ENCODE measurements at places on chromosomes 11 and 22.

- DNase-seq: no peak
These were observed 35.7 kb upstream of the GAB2 start for GRCh38 chr11:78453140-78453935.

GRCh38 chr11:20470348-20470747, 82.8 kb downstream of the PRMT3 start:
- DNase-seq: no peak

- no peak for DNase-seq
These were observed 142.4 kb downstream of the APIP start for GRCh38 chr11:34773826-34774225.

DNA sequence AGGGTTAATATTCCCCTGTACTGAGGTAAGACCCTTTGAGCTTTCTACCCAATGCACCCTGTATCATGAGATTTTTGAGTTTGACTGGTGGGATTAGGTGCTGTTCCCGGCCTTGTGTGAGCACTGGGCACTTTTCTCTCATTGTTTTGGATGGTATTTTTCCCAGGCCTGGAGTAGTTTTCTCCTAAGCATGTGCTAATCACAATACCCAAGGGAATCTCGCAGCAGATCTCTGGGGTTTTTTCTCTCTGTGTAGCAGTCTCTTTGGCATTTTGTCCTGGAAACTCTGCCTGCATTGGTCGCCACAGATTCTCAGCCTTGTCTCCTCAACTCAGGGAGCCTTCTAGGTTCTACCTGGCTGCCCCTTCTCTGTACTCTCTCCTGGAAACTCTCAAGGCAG, 19.9 kb downstream of the IGHMBP2 start:
- no peak for DNase-seq

GRCh38 chr11:111440416-111441205, 61.5 kb upstream of the POU2AF1 start:
- DNase-seq: no peak

GRCh38 chr22:41782316-41782715, 18.2 kb upstream of the CCDC134 start:
- no peak for DNase-seq

DNA sequence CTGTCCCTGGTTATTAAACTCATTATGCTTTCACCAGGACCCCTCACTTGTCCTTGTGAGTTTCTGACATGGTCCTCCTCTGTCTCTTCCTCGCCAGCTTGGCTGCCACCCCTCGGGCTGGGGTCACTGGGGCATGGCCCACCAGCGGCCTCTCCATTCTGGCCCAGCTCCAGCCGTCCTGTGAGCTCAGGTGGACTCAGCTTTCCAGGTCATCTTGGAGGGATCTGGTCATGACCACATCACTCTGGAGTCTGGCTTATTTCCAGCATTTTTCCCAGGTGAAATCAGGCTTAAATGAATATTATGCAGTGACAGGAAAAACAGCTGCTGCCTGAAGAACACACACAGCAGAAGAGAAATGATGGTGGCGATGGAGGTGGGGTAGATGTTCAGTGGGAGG, 224.5 kb downstream of the ADAMTS15 start:
- DNase-seq: no peak

GRCh38 chr11:118079491-118079890, 2.6 kb downstream of the TMPRSS4 start:
- DNase-seq: no peak

DNA sequence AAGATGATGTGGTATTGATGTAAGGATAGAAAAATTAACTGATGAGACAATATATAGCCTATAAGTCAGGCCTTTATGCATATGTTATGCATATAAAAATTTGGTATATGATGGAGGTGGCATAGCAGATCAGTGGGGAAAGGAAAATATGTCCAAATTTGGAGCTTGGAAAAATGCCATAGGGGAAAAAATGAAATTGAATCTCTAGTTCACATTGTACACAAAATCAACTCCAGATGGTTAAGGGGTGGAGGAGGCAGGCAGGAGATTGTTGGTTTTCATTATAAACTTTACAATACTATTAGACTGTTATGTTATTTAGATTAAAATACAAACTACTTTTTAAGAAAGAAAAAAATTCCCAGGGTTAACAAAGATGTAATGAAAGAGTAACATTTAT, 15.1 kb upstream of the CD3E start:
- no peak for DNase-seq

DNA sequence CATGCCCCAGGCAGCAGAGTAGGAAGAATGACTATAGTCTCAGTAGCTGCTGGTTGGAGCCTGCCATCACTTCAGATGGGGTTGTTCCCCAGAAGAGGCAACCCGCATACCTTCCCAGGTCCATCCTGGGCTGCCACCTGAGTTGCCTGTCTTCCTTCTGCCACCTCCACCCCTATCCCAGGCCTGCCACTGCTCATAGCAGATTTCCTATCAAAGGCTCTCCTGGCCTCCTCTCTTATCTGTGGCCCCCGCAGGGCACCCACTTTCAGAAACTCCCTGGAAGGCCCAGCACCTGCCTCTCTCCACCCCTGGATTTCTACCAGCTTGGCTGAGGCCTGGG, 649 bp upstream of the NR1H3 start:
- DNase-seq: no peak

- DNase-seq: no peak
These were observed 179.0 kb downstream of the GRM5 start for GRCh38 chr11:88886796-88887195.
